ENCODE measurements at places on chromosomes 2 and 18. TPM values are rescaled to one million over a fixed set of nuclear protein-coding genes. Genes with fewer than 3 reads are reported as not detected.

The ASTL gene
- total RNA-seq: not detected

The SLC9A4 gene
- not detected for total RNA-seq

GRCh38 chr2:118589721-118590120 is 257.7 kb downstream of the EN1 start:
- no peak for DNase-seq

DNA sequence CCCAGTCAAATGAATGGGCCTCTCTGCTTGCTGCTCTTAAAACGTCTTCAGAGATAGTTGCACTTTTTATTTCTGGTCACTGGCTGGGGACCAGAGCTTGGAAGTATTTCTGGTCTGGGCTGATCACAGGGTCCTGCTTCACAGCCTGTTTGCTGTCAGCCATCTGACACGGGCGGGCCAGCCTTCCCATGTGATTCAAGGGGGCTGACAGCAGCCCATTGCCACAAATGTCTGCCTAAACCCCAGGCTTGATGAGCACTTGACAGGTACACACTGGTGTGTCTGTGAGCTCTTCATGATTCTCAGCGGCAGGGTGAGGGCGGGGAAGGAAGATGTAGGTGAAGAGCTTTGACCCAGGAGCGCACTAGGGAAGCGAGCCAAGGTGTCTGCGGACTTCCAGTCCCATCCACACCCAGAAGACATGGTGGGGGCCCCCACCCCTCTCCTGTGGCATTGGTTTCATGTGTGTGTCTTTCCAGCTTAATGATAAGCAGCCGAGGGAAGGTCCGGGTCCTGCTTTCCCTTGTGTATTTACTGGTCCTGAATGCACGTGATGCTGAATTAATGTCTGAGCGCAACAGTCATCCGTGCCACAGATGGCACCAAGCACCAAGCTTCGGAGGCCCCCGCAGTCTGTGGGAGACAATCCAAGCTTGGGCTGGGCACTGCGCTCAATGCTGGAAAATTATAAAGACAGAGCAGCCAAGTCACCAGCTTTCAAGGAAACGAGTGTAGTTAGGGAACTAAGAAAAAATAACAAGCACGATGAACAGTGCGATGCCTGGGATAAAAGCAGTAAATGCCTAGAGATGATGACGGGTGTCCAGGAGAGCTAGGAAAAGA is 73.3 kb downstream of the SH3BP4 start:
- DNase-seq: no peak

DNA sequence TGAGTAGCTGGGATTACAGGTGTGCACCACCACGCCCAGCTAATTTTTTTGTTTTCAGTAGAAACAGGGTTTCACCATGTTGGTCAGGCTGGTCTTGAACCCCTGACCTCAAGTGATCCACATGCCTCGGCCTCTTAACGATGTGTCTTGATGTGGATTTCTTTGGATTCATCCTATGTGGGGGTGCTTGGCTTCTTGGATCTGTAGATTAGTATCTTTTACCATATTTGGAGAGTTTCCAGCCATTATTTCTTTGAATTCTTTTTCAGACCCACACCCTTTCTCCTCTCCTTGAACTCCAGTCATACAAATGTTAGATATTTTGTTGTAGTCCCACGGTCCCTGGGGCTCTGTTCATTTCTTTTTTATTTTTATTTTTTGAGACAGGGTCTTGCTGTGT is 6.8 kb upstream of the TOGARAM2 start:
- DNase-seq: no peak

- DNase-seq: no peak
These were observed 26.2 kb upstream of the SPOPL start for GRCh38 chr2:138475277-138475776.

DNA sequence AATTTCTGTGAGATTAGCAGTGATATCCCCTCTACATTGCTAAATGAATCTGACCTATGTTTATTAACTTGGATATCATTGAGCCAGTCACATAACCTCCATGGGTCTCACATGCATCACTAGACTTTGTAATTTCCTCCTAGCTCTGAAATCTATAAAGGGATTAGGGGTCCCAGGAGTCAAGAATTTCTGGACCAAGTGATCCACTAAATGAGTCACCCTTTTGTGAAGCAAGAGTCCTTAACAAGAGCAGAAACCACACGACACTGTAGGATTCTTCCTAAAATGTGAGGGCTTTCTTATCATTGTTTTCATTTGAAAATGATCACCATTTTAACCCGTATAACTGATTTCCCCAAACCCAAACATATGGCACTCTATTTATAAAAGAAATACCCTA is 90.3 kb downstream of the DHRS9 start:
- DNase-seq: no peak

GRCh38 chr18:77045677-77046076 is 86.9 kb downstream of the MBP start:
- no peak for DNase-seq

- DNase-seq: no peak
These were observed 202.2 kb downstream of the RNF152 start for GRCh38 chr18:61690418-61691138.
